ENCODE measurements at places on chromosomes 11 and 22.
A peak's percentile ranks its signal among the peaks of the same experiment; 100 is the strongest.

DNA sequence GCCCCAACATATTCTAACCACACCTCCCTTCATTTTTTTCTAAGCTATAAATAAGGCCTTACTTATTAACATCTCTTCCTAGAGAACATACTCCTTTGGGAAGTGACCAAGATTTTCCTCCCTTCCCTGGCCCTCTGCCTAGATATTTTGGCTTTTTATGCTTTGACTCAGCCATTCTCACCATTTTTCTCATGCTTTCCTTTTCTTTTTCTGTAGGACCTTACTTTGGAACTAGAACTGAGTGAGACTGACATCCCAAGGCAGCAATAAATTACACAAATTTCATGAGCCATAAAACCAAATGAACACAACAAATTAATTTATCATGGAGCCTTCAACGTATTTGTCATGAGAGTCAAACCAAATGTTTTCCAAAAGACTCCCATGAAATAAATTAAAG lies 142.7 kb upstream of the CTSC start:
- H3K4me3 ChIP-seq = no peak overlapping the region
- no peak overlapping the region for H3K27ac ChIP-seq
- no peaks in the 10 kb centered on the region for H3K4me1 ChIP-seq
- no peaks in the 10 kb centered on the region for H3K27me3 ChIP-seq
- no peak for DNase-seq

GRCh38 chr11:73944085-73944484 lies 6.7 kb upstream of the DNAJB13 start:
- no peak overlapping the region for H3K27ac ChIP-seq
- H3K4me3 ChIP-seq = no peak overlapping the region
- no peaks in the 10 kb centered on the region for H3K36me3 ChIP-seq
- H3K27me3 ChIP-seq = no peaks in the 10 kb centered on the region
- H3K4me1 ChIP-seq = no peaks in the 10 kb centered on the region

DNA sequence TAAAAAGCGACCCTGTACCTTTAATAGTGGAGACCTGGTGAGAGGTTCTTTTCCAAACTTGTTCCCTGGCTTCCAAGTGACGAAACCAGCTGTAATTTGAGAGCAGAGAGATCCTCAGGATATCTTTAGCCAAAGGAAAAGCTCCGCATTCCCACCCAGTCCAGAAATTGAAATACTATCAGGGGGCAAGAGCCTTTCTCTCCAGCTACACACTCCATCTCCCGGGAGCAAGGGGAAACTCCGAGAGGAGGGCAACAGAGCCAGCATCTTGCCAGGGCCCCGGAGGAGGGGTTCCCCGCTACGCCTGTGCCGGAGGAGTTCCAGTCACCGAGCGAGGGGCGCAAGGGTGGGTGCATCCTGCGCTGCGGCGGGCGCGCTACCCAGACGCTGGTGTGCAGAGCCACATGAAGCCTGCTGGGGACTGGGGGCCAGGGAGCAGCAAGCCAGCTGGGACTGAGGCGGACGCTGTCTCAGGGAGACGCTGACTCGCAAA lies at the start of gene FIBIN:
TSS of gene FIBIN (plus strand) at position 148 of the 493 bp plus-strand sequence. CDS start 415 bp downstream, outside the sequence.
- no peaks in the 10 kb centered on the region for H3K4me1 ChIP-seq
- H3K4me3 ChIP-seq = peak within 1 kb of the TSS; percentile 24
- no peak within 1 kb of the TSS for H3K27ac ChIP-seq
- H3K36me3 ChIP-seq = no peaks in the 10 kb centered on the region

- H3K27me3 ChIP-seq = no peaks in the 10 kb centered on the region
- H3K27ac ChIP-seq = no peak overlapping the region
- no peak overlapping the region for H3K4me3 ChIP-seq
- H3K36me3 ChIP-seq = no peaks in the 10 kb centered on the region
- H3K4me1 ChIP-seq = no peaks in the 10 kb centered on the region
Measured at GRCh38 chr11:27663326-27663725, 36.9 kb downstream of the BDNF start.

DNA sequence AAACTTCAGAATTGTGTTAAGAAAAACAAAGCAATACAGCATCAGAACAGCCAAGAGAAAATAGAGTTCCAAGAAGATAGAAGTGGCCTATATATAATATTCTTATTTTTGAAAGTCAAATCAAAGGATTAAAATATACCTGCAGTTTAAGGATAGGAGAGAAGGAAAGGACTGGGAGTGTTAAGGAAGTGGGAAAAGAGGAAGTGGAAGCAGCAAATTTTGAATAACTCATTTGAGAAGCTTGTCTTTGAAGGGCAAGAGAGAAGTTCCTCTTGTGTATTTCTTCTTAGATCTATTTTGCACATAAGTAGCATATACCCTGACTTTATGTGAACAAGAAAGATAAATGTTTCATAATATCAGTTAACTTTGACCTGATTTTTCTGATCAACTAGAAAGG lies 62.6 kb upstream of the SLC17A6 start:
- H3K27ac ChIP-seq = no peak overlapping the region
- DNase-seq = no peak
- H3K27me3 ChIP-seq = no peaks in the 10 kb centered on the region
- no peak overlapping the region for H3K4me3 ChIP-seq

GRCh38 chr11:71279916-71280645 lies 27.7 kb upstream of the SHANK2 start:
- H3K4me1 ChIP-seq = peaks cover 10% of the 10 kb centered on the region
- no peak for DNase-seq
- H3K27me3 ChIP-seq = no peaks in the 10 kb centered on the region
- no peaks in the 10 kb centered on the region for H3K36me3 ChIP-seq

DNA sequence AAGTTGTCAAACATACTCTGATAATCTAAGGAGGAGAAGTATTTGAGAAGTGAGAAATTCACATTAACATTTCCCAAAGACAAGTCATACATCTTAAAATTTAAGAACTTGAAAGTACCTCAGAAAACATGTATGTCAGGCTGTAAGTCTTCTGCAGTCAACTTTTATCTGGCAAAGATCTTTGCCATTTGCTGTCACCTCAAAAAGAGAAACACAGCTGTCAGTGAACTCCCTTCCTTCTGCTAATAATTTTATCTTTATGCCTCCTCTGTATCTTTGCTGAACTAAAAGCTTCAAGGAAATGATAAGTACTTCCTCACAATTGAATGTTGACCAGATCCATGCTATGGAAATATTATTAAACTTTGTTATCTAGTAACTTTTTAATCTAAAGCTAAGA lies 18.7 kb downstream of the TTC17 start:
- no peak for DNase-seq
- H3K36me3 ChIP-seq = no peaks in the 10 kb centered on the region
- no peak overlapping the region for H3K4me3 ChIP-seq
- peaks cover 3% of the 10 kb centered on the region for H3K4me1 ChIP-seq
- H3K27me3 ChIP-seq = no peaks in the 10 kb centered on the region

- H3K27me3 ChIP-seq = no peaks in the 10 kb centered on the region
- no peaks in the 10 kb centered on the region for H3K4me1 ChIP-seq
- H3K4me3 ChIP-seq = no peak overlapping the region
- DNase-seq = no peak
Measured at GRCh38 chr22:20877715-20878114, 18.9 kb downstream of the SNAP29 start.

DNA sequence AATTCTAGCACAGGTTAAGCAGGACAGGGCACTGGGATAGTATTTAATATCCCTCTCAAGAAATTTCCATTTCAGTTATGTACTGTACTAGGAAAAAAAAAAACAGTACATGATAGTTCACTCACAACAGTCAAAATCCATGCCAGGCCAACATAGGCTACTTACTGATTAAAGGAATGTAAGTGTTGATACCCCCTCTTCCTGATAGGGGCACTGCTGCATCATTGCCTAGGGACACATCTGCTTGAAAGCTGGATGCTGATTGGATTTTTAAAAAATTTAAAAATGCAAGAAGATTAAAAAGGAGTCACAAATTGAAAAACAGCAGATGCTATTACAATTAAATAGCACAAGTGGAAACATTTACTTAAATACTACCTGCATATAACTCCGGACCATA lies 43.4 kb downstream of the APOL5 start:
- peaks cover 12% of the 10 kb centered on the region for H3K36me3 ChIP-seq
- DNase-seq = no peak
- peaks cover 6% of the 10 kb centered on the region for H3K4me1 ChIP-seq
- H3K4me3 ChIP-seq = no peak overlapping the region
- no peaks in the 10 kb centered on the region for H3K27me3 ChIP-seq
